ENCODE measurements at places on chromosomes 6 and 20. TPM values are rescaled to one million over a fixed set of nuclear protein-coding genes. Genes with fewer than 3 reads are reported as not detected.

DNA sequence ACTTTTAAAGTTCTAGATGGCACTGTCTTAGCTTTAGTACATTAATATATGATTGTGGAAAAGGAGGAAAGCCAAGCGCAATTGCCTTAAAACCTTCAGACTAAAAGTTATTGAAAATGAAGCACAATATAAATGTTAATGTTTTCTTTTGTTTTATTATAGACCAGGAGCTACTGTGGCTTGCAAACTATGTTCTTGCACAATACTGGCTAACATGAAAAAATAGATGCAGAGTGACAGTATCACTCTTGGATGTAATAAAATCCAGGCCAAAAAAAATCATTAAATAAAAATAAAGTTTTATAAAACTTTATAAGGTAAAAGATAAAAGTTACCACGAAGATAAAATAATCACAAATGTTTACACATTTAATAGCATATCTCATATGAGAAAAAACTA, 18.3 kb upstream of the PLN start:
- no peaks in the 10 kb centered on the region for H3K27me3 ChIP-seq
- no peak overlapping the region for H3K4me3 ChIP-seq
- no peaks in the 10 kb centered on the region for H3K4me1 ChIP-seq
- no peak for DNase-seq
- H3K27ac ChIP-seq = no peak overlapping the region

- H3K27ac ChIP-seq = no peak overlapping the region
- H3K4me1 ChIP-seq = no peaks in the 10 kb centered on the region
- no peaks in the 10 kb centered on the region for H3K27me3 ChIP-seq
Measured at GRCh38 chr20:25100914-25101313, 19.0 kb upstream of the VSX1 start.

DNA sequence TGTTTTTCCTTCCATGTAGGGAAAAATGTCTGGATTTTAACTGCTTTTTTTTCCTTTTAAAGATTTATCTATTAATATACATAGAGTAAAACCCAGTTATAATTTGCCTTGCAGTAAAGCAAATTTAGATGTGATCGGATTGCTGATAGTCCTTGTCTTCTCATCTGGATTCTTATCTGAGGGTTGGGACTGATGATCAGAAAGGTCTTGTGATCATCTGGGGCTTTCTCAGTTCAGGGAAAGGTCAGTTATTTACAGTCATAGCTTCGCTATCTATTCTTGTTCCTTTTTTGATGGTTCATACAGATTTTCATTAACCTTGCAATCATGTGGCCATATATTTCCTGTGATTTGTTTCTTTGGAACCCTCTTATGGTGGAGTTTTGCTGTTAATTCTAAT, 63.8 kb upstream of the CLDN20 start:
- H3K27me3 ChIP-seq = no peaks in the 10 kb centered on the region
- H3K27ac ChIP-seq = no peak overlapping the region
- H3K4me1 ChIP-seq = no peaks in the 10 kb centered on the region
- H3K36me3 ChIP-seq = no peaks in the 10 kb centered on the region
- DNase-seq = no peak

- H3K4me1 ChIP-seq = peaks cover 3% of the 10 kb centered on the region
- no peaks in the 10 kb centered on the region for H3K27me3 ChIP-seq
- H3K36me3 ChIP-seq = no peaks in the 10 kb centered on the region
- no peak for DNase-seq
- no peak overlapping the region for H3K4me3 ChIP-seq
Measured at GRCh38 chr6:16078064-16078463, 50.8 kb upstream of the MYLIP start.

DNA sequence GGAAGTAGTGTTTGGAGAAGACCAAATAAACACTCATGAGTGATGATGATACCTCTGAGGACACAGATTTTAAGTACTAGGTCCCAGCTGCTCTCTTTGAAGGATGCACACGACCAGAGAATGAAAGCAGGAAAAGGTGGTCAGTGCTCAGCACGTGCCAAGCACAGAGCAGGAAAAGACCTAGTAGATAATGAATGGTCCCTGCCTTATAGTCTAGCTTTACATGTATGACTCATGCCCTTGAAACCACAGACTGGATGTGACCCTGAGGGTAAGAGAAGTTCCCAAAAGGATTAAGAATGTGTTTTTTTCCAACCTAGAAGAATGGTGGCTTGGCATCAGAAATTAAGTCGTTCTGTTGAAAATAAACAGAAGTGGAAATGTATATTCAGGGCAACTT, 2.8 kb upstream of the MC3R start:
- H3K27ac ChIP-seq = no peak overlapping the region
- no peaks in the 10 kb centered on the region for H3K4me1 ChIP-seq
- H3K36me3 ChIP-seq = no peaks in the 10 kb centered on the region
- no peak overlapping the region for H3K4me3 ChIP-seq
- no peaks in the 10 kb centered on the region for H3K27me3 ChIP-seq
- no peak for DNase-seq

ANKRD66 gene
- total RNA-seq = not detected

KCTD20 gene
- 94.5 TPM for total RNA-seq

TCP11 gene
- total RNA-seq = not detected

ATP9A gene
- total RNA-seq = 0.04 TPM

ZNF318 gene
- total RNA-seq = 61.8 TPM

PAK5 gene
- not detected for total RNA-seq

NR2E1 gene
- not detected for total RNA-seq

SFT2D1 gene
- 119 TPM for total RNA-seq
